ENCODE measurements at places on chromosomes 6 and 20.

- no peak for DNase-seq
These were observed 46.9 kb upstream of the QKI start for GRCh38 chr6:163367497-163368183.

GRCh38 chr6:14717307-14717706, 528.6 kb upstream of the JARID2 start:
- no peak for DNase-seq

DNA sequence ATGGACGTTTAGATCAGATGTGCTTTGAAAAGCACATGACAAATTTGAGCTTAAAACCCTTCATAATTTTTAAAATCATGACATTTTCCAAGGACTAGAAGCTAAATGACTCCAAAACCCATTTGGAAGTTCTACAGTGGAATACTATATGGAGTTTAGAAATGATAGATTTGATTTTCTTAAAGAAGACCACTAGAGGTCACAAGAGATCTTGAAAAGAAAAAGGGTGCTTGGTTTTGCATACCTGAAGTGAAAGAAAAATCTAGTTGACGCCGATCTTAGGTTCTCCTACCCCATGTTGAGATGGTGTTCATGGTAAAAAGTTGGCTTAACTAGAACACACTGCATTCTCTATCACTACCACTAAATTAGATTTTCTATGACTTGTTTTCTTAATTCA, 31.5 kb downstream of the CFAP61 start:
- peak; percentile 41 for DNase-seq

DNA sequence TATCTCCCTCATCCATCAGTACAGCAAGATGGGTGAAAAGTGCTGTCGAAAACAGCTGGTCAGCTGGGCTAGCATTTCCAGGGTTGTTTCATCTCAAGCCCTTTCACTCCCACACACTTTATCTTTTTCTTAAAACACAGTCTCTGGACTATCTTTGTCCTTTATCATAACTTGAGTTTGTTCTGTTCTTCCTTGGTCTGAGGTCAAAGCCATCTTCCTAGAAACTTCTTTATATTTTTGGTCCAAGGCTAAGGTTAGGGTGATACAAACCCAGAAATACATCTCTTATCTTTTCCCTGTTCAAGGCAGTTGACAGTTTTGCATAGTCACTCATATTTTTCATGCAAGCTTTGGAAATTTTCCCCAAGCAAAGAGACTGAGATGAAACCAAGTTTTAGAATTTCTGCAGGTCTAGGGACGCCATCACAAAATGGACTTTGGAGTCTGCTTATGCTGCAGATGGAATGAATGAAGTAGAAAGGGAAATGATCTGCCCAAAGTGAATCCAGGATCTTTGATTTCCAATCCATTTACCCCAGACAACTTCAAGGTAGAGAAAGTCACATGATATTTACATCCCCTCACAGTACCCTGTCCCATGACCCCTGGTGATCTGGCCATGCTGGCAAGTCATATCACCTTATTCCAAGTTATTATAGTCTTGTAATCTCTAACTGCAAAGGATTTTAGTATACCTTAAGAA, 297.0 kb downstream of the ZNF217 start:
- no peak for DNase-seq

- no peak for DNase-seq
These were observed at the start of gene GGTLC1 for GRCh38 chr20:23988561-23988960. Gene GGTLC1, minus strand, starts transcription at chr20:23988779. Its CDS starts 2,168 bp downstream, at chr20:23986611.

GRCh38 chr6:44430326-44430725, 42.8 kb downstream of the CDC5L start:
- no peak for DNase-seq

DNA sequence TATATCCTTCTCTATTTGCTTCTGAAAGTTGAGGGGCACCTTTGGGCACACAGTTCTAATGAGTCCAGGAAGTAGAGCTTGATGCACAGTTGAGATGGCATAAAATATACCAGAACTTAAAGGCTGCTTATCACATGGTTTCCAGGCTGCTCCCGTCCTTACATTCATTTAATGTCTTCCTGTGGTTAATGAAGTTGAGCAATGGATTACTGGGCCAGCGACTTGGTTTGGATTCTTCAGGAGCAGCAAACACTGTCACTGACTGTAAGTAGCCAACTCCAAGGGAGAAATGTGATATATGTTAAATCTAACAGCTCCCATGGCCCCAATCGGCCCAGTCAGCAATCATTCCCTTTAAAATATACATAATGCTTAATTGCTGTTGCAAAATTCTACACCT, 9.0 kb upstream of the TSHZ2 start:
- no peak for DNase-seq

DNA sequence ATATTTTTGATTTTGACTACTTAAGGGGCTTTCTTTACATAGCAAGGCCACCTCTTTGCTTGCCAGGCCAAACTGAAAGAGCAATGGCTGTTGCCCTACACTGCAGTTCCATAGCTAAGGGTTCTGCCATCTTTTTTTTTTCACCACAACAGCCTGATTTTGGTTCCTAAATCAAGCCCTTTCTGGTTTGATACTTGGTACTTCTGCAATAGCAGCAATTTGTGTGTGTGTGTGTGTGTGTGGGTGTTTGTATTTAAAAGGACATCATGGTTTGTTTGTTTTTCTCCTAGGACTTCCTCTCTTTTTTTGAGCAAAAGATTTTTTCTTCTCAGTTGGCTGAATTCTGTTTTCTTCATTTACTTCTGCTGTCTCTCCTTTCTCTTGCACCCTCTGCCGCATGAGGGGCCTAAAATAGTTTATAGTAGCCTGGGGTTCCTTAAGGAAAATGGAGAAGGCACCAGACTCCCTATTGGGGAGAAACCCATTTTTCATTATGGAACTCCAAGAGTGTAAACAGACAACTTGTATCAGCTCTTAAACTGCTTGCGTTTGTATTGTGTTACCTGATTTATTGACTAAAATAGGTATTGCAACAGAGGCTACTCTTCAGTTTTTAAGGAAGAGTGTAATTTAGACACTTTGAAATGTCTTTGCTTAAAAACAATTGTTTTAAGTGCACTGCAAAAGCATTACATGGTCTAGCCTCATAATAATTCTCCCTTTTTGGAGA, 12.2 kb upstream of the GCLC start:
- DNase-seq = no peak

- DNase-seq = no peak
These were observed 45.2 kb downstream of the HLA-G start for GRCh38 chr6:29872791-29873190.

DNA sequence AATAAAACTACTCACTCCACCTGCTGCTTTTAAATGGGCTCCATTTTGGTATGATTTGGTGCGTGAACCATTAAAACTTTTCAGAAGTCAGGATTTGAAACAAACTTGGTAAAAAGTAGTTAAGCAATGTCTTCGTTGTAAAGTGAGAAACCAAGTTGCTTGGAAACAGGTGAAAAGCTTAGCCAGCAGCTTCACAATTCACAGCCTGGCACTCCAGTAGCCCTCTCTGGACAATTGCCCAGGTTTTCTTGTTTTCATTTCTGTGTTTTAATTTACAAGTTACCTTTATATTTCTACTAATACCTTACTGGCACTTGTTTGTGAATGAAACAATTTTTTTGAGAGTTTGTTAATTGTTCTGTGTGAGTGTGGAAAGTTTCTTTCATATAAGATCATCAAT, 12.8 kb downstream of the NT5E start:
- no peak for DNase-seq

DNA sequence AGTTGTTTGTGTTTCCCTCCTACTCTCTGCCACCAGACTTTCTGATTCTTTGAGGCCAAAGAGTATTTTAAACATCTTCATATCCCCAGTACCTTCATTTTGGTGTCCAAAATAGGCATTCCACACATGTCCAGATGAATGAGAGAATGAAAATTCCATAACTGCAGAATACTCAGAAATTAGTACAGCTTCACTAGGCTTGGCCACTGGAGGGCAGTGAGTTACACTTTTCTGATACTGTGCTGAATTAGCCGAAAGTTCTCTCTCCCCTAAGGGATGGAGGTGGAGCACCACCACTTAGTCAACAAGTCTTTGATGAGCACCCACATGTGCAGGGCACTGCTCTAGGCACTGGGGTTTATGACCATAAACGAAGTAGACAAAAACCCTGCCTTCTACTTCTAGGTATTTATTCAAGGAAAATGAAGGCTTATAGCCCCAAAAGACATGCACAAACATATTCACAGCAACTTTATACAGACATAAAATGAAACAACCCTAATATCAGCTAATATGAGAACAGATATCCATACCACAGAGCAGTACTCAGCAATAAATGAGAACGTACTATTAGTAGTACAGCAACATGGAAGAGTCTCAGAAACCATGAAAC, 46.1 kb upstream of the TMEM217 start:
- DNase-seq = peak; percentile 40

- DNase-seq = no peak
These were observed 65.4 kb upstream of the SLCO4A1 start for GRCh38 chr20:62576815-62577489.

- no peak for DNase-seq
These were observed 53.3 kb downstream of the APCDD1L start for GRCh38 chr20:58461899-58462298.

- no peak for DNase-seq
These were observed 62.0 kb downstream of the OR2J2 start for GRCh38 chr6:29232725-29233124.

- no peak for DNase-seq
These were observed 65.6 kb upstream of the RREB1 start for GRCh38 chr6:7042056-7042653.

- DNase-seq = no peak
These were observed 69.8 kb upstream of the LYRM2 start for GRCh38 chr6:89708316-89708715.

- DNase-seq = no peak
These were observed 193.5 kb downstream of the UBE3D start for GRCh38 chr6:82872185-82872584.

- no peak for DNase-seq
These were observed 330.8 kb upstream of the DEFB112 start for GRCh38 chr6:50380406-50381098.

DNA sequence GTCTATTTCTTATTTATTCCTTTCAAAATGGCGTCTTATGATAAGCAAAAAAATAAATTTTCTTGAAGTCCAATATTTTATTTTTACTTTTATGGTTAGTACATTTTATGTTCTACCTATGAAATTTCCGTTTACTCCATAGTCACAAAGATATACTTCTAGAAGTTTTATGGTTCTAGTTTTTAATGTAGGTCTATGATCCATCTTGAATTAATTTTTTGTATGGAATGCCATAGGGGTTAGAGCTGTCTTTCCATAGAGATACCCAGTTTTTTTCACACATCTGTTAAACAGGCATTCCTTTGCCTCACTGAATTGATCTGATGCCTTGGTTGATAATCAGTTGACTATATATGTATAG, 24.9 kb upstream of the ASIP start:
- no peak for DNase-seq

Measured in HCEC 1CT (cell line).